Kidney (tissue), 22 donors: ENCODE measurements at places on chromosomes 1 and 21.
A peak's percentile ranks its signal among the peaks of the same experiment; 100 is the strongest.

GRCh38 chr21:46082963-46083790 lies 14.7 kb upstream of the COL6A2 start:
- peak; percentile 85 for DNase-seq

GRCh38 chr1:165365341-165365740 lies 8.8 kb upstream of the LMX1A start:
- no peak for DNase-seq

- DNase-seq = no peak
Measured at GRCh38 chr1:35345439-35345981, 77.0 kb downstream of the ZMYM4 start.

GRCh38 chr1:229884765-229885164 lies 182.3 kb upstream of the GALNT2 start:
- no peak for DNase-seq

DNA sequence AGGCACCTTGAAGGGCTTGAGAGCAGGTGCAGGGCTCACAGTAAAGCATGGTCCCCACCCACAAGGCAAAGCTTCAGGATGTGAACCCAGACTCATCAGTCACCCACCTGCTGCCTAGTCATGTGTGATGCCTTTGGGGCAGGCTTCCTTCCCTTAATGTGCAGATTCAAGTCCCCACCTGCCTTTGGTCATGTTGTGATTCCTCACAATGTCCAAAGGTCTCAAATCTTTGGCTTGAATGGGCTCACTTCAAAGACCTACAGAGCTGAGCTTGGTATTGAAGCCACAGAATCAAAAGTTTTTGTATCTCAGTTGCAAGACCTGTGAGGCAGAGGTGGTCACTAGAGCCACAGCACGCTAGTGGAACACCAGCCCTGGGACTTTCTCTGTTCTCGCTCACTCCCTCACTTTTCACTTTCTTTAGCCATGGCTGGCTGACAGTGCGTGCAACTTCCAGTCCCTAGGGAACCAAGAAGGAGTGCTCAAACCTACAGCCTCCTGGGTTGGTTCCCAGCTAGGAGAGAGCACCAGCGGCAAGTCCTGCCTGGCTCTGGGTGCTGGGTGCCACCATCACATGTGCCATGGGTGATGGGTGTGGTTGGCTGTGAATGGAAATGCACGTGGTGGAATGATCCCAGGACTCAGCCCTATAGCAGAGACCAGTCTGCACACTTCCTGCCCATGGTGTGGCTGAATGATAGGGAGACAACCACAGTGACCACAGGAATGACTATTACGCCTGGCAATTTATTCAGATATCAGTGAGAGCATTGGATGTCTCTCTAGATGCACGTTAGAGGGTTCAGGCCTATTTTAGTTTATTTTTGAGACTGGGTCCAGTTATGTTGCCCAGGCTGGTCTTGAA lies 26.4 kb upstream of the CLIC6 start:
- DNase-seq = no peak

- no peak for DNase-seq
Measured at GRCh38 chr21:45256021-45256911, 31.4 kb downstream of the POFUT2 start.

- DNase-seq = no peak
Measured at GRCh38 chr1:233006541-233006973, 56.1 kb downstream of the NTPCR start.

GRCh38 chr21:17585875-17586450 lies 26.7 kb downstream of the BTG3 start:
- DNase-seq = no peak

DNA sequence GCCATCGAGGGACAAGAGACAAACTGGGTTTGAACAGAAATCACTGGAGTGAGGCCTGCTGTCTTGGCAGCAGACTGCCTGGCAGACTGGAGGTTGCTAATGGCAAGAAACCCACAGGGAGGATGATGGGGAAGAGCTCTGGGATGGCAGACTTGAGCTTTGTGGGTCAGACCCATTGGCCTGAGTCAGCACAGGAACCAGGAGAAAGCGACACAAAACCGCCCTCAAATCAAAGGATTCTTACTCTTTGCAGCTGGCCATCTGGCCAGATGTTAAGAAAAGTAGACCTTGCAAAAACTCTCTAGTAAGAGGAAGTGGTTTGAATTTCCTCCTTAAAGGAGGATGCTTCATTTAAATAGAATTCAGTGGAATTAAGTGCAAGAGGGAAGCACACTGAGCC lies 195.2 kb upstream of the JUN start:
- DNase-seq = no peak

DNA sequence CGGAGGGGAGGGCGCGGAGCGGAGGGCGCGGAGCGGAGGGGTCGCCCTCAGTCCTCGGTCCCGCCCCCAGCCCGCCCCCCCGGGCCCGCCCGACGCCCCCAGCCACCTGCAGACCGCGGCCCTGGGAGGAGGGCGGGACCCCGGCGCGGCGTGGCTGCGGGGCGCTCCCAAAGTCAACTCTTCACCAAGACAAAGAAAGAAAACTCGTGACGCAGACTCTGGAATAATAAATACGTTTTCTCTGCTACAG lies 1.2 kb downstream of the HES4 start:
- DNase-seq = peak; percentile 67

DNA sequence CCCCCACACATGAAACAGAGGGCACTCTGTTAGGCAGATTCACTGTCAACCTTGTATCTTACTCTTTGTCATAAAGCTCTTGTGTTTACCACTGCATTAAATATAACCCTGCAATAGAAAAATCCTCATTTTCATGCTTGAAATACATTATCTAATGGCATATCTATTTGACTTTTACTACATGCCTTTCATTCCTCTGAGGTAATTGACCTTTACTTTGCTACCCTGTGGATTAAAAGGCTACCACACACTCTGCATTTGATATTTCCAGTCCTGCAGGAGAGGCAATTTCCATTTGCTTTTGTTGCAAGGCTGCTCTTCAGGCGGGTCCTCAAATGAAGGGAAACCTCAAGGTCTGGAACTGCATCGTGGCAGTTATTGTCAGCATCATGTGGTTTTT lies 238.0 kb downstream of the NTNG1 start:
- DNase-seq = peak; percentile 64

DNA sequence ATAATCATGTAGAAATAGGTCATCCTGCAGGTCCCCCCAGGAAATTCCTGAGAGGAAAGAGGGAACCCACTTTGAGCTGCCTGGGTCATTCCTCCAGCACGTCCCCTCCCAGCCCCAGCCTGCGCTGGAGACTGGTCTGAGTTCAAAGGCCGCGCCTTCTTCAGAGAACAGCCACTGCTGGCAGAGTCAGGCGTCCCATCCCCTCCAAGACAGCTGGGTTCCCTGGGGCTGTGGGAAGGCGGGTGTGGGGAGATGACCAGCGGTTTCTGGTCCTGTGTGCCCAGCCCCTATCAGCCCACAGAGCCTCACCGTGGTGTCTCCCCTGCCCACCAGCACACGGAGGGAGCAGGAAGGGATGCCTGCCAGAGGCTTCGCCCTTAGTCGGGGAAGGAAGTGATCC lies 18.0 kb upstream of the TRAPPC10 start:
- DNase-seq = no peak

GRCh38 chr1:54874079-54874830 lies 12.7 kb downstream of the DHCR24 start:
- no peak for DNase-seq

DNA sequence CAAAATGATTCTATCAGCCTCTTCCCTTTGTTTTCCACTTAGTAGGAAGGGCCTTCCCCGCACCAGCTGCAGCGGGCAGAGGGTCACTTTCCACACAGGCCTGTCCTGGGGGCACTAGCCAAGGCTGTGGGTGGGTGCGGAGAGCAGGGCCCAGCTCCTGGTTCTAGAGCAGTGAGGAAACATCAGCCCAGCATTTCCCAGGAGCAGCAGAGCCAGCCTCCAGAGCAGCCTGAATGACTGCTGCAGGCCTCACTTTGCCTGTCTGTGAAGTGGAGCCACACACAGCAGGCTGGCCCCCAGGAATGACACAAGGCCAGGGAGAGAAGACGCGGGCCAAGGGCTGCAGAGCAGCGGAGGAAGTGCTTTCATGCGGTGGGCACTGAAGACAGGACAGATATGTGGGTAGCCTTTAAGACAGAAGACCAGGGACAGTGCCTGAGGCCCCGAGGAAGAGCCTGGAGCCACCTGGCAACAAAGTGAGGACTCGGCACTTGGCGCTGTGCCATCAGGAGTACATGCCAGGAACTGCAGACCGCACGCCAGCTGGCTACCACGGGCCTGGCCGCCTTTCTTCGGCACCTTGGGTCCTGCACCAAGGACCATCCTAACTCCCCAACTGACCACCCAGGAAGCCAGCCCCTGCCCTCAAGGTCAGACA lies 42.0 kb downstream of the ACOT7 start:
- no peak for DNase-seq

GRCh38 chr21:41133874-41134522 lies 34.0 kb upstream of the BACE2 start:
- peak; percentile 65 for DNase-seq

DNA sequence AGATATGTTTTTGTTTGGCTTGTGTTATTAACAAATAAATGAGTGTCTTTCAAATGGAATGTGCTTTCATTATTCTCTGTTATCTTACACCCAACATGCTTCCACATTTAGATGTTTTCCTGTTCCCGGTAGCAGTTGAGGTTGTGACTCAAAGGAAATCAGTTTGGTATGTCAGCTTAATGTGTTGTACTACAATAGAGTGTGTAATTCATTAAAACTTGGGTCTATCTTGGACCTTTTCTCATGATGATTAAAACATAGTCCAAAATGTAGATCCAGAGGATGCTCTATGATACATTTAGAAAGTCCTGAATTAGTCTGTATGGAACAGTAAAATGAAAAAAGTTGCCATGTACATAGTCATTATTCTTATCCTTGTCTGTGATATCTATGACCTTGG lies 26.7 kb downstream of the RTCA start:
- DNase-seq = no peak

GRCh38 chr1:30085811-30086770 lies 637.3 kb downstream of the MATN1 start:
- peak; percentile 78 for DNase-seq

DNA sequence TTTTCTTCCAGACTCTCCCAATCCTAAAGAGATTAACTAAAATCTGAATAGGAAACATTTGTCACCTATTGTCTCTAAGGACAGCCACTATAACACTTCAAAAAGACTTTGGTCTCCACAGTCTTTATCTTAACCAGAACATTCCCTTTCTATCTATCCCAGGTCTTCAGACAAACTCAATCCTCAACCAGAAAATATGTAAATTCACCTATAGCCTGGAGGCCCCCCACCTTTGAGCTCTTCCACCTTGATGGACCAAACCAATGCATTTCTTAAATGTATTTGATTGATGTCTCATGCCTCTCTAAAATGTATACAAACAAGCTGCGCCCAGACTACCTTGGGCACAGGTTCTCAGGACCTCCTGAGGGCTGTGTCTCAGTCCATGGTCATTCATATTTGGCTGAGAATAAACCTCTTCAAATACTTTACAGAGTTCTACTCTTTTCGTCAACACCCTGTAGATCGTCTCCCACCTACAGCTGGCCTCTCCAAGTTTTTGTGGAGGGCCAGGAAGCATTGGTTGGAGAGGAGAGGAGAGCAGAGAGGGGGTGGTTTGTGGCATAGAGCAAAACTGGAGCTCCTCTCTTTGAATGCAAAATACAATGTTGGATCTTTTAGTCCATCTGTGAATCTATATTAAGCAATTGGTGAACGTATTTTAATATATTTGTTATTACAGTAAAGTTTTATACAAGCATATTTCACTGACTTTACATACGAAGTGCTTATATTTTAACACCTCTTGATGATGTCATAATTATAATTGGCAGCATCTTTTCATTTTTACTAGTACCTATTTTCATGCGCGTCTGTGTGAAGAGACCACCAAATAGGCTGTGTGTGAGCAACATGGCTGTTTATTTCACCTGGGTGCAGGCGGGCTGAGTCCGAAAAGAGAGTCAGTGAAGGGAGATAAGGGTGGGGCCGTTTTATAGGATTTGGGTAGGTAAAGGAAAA lies 230.7 kb upstream of the DUSP10 start:
- no peak for DNase-seq

DNA sequence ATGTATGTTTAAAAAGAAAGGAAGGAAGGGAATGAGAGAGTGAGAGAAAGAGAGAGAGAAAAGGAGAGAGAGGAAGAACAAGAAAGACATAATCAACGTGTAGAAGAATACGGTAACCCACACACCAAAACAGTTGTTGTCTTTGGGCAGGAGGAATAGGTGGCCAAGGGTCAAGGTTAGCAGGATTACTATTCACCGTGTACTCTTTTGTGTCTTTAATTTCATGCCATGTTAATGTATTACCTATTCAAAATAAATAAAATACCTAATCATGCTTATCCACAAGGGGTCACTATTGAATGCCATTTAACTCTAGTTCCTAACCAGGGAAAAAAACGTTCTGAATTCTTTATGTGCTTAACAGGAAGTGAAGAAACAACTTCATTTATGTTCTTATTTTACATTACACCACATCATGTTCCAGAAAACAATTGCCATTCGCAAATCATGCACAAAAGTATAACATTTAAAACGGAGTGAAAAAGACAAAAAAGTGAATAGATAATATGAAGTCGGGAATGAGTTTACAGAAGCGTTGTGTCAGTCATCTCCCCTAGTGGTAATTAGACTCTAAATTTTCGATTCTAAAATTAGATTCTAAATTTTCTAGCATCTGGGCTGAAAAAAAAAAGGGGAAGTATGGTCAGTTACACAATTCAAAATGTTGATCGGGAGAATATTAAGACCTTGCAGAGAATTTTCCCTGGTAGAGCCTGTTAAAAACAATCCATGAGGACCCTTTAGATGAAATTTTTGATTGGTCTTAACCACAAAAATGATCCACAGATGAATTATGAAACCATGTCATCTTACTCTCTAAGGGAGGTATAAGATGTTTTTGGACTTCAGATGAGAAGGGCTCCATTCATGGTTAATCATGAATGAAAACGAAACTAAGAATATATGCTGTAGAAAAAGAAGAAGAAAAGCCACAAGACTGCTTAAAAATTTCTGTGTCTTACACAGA lies 700 bp upstream of the KMO start:
- DNase-seq = no peak

DNA sequence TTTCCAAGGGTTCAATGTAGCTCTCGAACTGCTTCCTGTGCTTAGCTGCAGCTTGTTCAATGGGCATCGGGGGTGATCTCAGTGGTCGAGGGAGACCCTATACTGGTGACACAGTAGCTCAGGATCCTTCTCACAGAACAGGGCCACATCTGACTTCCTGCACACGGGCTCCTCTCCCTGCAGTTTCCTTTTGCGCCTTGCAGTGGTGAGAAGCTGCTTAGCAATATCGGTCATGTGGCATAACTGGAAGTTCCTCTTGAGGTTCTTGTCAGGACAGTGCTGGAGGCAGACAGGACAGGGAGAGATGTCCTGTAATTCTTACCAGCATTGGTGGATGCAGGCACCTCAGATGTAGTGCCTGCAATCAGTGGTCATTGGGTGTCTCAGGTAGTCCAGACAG lies 140.5 kb upstream of the MAP1LC3C start:
- no peak for DNase-seq
